ENCODE measurements at places on chromosomes 12 and 14.

DNA sequence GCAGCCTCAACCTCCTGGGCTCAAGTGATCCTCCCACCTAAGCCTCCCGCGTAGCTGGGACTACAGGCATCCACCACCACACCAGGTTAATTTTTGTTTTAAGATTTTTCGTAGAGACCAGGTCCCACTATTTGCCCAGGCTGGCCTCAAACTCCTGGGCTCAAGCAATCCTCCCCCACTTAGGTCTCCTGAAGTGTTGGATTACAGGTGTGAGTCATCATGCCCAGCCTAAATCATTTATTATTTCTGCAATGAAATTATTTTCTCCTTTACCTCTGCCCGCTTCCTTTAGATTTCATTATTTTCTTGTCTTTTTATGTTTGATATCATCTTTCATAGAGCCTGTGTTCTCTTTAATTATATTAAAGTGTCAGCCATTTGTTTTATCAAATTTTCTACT, 165.2 kb upstream of the OTX2 start:
- DNase-seq, result no peak

- DNase-seq, result no peak
Measured at GRCh38 chr12:130216031-130216430, 53.8 kb downstream of the FZD10 start.

DNA sequence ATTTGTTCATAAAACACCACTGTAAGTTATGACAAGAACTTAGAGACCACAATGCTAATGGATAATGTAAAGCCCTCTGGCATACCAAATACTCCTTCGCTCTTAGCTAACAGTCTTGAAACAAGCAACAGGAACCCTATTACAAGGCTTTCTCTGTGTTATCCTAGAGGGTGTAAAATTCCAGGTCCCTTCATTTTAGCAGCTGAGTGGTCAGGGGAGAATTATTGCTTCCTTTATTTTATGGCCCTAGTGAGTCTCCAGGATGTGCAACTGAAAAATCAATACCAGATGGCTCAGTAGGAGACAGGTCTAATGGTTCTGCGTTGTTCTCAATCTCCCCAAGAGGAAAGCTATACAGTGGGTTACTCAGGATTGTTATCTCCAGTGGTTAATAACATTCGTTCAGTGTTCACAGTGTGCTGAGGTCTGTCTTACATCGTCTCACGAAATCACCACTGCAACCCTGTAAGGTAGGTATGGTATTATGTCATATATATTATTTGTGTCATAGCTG, 172.7 kb upstream of the CNOT2 start:
- no peak for DNase-seq

DNA sequence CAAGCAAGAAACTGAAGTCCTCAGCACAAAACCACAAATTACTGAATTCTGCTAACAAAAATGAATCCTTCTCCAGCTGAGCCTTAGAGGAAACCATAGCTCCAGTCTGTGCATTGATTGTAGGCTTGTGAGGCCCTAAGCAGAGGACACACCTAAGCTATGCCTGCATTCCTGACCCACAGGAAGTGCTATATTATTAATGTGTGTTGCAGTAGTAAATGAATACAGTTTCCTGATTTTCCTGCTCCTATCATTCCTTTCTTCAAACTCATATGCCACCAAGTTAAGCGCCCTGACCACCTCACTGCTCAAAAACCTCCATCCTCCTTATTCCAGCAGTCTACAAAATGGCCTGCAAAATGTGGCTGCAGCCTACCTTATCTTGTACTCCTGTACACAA, 151.9 kb upstream of the ABCD2 start:
- no peak for DNase-seq

- DNase-seq, result no peak
Measured at GRCh38 chr14:92759300-92759678, 10.9 kb upstream of the LGMN start.

GRCh38 chr12:107091989-107092641, 1.2 kb downstream of the CRY1 start:
- DNase-seq, result no peak

DNA sequence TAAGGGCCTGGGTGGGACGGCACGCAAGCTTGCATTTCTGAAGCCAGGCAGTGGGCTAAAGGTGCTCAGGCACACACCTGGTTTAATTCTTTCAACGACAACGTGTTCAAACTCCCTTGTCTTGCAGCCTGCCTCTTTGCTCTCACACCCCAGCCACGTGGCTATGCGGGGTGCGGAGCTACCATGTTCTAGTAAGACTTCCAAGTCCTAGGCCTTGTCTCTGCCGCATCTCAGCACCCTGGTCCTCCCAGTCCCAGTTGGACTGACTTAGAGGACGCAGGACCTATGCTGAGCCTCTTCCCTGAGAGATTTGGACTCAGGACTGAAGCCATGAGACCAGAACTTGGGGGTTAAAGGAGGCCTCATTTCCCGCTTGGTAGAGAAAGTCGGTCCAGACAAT, 62.2 kb downstream of the CLMN start:
- DNase-seq, result no peak

GRCh38 chr12:47033789-47034555, 45.4 kb upstream of the PCED1B start:
- DNase-seq, result no peak

DNA sequence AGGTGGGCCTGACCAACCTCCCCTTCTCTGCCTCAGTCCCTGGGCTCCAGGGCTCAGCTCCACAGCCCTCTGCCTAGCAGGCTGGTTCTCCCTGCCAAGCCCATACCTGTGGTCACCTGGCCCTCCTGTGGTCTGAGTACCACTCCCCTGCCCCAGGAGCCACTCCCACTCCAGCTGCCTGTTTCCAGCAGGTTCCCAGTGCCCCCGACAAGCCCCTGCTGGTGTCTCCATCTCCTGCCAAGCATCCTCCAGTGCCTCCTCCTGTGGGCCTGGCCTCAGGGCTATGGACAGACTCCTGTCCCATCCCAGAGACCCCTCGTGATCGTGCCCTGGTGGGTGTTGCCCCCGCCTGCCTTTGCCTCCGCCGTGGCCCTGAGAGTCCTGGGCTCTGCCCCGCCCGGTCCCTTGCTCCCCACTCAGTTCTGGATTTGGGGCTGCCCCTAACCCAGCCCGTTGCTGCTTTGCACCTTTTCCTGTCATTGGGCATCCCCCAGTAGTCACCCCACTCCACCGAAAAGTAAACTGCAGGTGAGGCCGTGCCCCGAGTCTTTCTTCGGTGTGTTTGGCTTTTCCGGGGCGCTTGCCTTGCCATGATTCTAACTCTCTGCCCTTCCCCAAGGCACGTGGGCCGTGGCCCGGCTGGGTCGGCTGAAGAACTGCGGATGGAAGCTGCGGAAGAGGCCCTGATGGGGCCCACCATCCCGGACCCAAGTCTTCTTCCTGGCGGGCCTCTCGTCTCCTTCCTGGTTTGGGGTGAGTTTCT, 9.8 kb downstream of the MEG3 start:
- DNase-seq, result no peak

DNA sequence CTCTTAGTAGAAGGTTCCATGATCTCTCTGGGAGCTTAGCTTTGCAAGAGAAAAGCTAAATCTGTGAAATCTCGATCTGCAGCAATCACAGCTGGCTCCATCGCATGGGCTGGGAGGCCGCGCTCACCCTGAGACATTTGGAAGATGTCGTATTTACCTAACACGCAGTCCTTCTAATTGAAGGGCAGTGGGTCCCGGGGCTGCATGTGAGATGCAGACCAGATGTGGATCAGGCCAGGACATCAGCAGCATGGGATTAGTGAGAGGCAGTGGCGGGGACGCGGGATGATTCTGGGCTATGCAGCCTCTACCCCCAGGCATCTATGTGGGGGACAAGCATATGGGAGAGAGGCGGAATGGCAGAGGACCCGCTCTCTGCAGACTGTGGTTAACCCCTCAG, 312.4 kb upstream of the RTL1 start:
- no peak for DNase-seq

- DNase-seq, result no peak
Measured at GRCh38 chr12:96420277-96420835, 20.1 kb upstream of the CDK17 start.

DNA sequence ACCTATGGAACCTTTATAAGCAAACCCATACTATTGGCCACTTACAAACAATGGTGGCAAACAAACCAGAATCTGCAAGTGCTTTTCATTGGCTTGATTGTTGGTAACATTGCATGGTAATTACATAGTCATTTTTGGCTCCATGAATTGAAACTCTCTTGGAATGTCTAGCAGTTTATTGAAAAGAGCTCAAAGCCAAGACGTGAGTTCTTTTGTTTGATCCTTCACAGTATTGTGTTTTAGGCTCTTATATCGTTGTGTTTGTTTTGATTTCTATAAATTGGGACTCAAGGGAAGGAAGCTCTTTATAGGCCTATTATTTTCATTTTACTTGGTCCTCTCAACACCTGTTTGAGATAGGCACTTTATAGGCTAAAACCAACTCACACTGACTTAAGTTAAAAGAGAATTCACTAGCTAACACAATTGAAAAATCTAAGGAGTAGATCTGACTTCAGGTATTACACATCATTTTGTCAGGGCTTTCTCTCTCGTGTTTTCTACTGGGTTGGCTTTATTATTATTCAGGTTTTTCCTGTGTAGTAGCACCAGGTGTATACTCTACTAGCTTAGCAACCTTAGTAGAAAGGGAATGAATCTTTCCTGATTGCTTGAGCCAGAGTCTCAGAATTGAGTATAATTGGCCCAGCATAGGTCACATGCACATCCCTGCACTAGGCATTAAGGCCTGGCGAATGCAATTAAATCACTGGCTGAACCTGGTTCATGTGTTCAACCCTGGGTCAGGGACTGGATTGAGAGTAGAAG, 341.4 kb downstream of the RAD51B start:
- DNase-seq, result no peak

DNA sequence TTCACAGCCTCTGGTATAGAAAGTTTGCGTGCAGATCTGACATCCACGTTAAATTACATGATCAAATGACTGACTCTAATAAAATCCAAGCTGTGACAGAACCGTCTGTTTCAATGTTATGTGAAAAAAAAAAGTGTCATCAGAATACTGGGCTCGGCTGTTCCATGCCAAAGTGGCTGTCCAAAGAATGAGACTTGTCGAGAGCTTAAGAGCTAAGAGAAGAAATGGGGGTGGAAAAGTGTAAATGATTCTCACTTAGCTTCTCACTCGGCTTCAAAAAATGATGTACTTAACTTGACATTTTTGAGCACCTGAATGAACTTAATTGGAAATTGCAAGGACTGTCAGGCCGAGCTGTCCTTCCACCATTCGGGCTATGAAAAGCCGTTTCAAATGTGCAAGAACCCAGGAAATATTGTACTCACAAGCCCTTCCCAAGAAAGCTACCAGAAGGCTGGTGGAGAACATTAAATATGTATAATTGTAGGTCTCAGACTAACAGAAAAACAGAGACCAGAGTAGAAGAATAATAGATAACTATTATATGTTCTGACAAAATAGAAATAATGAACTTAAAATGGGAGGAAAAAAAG, 78.0 kb downstream of the DIO3 start:
- DNase-seq, result no peak

DNA sequence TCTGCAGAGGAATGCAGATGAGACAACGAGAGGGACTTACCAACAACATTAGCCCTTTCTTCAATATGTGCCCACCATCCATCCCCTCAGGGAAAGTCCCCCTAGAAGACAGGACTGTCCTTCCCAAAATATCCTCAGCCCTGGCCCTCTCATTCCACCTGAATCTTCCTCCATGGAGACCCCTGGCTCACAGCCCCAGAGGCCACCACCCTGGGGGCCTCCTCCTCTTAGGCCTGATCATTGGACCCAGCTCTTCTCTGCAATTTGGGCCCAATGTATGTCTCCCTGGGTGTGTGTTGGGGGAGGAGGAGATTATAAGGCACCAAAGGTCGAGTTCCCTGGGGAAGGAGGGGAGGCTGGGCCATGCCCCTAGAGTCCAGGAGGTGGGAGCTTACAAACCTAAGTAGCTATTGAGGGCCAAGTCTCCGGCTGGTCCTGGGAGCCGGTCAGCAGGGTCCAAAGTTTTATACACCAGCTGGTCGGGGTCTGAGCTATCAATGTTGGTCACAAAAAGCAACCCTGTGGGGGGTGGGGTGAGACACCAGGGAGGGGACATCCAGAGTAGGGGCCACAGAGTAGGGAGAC, 8.1 kb downstream of the ITGA7 start:
- DNase-seq, result no peak

DNA sequence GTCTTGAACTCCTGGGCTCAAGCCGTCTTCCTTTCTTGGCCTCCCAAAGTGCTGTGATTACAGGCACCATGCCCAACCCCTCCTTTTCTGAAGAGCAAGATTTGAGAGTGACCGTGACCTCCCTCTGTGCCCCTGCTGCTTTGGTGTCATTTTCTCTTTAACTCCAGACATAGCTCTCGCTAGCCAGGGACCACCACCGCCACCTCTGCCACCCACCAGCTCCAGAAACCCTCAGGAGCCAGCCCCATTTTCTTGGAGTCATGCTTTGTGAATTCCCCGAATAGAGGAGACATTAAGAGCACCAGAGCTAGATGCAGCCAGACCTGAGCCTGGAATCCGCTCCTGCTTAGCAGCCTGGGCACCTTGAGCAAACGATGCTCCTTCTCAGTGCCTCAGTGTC, 18.2 kb downstream of the SDSL start:
- no peak for DNase-seq

DNA sequence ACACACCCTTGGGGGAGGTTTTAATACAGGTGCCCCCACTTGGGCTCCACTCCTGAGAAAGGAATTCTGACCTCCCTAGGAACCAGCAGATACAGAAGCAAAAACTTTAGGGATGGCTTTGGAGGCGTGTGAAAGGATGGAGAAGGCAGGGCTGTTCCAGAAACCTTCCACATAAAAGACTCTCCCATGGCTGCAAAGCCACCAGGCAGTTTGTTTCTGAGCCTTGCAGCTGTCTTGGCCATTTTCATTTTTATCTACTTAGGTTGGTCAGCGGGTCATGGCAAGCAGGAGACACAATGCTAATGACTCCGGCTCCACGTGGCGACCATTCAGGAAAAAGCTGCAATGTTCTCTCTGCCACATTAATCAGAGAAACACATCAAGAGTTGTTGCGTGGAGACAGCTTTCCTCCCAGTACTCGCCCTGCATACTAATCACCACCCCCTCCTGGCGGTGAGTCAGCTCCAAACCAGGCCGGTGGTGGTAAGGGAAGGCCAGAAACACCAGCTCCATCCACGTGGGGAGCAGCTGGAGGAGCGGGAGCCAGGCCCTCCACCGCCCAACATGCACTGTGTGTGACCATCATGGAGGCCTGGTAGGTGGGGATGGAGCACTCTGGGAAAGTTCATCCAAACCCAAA, 30.9 kb upstream of the IRF2BPL start:
- no peak for DNase-seq
